ENCODE measurements at places on chromosomes 3 and 15.
A peak's percentile ranks its signal among the peaks of the same experiment; 100 is the strongest.

DNA sequence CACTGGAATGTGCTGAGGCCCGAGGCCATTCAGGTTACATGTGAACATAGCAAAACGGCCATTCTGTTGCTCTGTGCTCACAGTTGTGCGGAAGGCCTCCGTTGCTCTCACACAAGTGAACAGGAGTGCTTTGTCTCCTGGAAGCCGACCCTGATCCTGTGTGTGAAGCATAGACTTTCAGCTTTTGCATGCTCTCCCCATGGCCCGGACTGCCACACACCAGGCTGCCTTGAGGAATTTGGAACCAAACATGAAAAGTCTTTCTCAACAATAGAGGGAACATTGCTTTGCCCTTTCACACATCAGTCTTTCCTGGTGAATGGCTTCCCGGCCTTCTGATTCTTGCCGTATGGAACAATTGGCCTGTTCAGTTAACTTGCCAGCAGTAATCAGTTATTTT lies 154.8 kb upstream of the LRIG1 start:
- no peak for DNase-seq

GRCh38 chr15:63022181-63022580 lies 20.4 kb upstream of the TPM1 start:
- no peak for DNase-seq

DNA sequence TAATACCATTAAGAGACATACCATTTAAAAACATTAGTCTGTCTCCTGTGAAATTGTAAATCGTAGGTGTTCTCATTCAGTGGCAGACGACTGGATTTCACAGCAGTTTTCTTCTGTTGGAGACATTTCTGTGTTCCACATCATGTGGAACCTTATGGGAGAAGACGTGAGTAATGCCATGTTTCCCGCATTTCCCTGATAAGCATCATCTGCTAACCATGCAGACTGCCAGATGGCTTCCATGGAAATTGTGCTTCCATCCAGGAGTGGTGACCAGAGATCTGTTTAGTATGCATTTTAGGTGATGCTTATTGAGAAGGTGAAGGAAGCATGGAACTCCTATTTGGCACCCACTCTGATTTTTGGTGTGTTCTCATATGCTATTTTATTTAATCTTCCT lies 28.4 kb upstream of the ST3GAL6 start:
- no peak for DNase-seq

- peak; percentile 3 for DNase-seq
Observed at GRCh38 chr15:100042558-100042957, 299.2 kb downstream of the ADAMTS17 start.

- peak; percentile 81 for DNase-seq
Observed at GRCh38 chr3:57100046-57100695, 39.7 kb downstream of the SPATA12 start.

GRCh38 chr15:85979929-85980328 lies 99.7 kb upstream of the AGBL1 start:
- DNase-seq: no peak

DNA sequence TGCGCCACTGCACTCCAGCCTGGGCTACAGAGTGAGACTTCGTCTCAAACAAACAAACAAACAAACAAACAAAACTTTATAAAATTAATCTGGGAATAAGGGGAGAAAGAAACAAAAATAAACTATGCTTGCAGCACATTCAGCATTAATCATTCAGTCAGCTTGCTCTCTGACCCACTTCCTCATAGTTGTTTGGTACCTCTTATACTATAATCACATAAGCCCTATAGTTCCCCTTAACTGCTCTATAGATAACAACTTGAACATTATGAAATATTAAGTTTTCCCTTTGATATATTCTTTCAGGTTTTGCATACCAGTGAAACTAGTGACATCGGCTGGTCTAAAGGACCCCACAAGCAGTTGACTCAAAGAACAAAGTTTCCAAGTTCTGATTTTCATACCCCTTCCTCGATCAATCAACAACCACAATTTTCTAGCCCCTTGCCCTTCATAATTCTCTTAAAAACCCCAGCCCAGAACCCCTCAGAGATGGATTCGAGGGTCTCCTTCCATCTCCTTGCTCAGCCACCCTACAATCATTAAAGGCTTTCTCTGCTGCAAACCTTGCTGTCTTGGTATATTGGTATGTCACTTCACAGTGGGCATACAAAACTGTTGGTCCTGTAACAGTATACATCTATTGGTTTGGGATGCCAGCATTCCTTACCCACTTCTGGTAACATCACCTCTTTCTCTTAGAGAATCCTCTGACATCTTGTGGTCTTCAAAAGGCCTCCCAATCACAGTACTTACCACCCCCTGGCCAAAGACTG lies 26.4 kb downstream of the BCL2L10 start:
- DNase-seq: no peak

GRCh38 chr3:114668099-114668498 lies 374.3 kb downstream of the TIGIT start:
- DNase-seq: no peak

DNA sequence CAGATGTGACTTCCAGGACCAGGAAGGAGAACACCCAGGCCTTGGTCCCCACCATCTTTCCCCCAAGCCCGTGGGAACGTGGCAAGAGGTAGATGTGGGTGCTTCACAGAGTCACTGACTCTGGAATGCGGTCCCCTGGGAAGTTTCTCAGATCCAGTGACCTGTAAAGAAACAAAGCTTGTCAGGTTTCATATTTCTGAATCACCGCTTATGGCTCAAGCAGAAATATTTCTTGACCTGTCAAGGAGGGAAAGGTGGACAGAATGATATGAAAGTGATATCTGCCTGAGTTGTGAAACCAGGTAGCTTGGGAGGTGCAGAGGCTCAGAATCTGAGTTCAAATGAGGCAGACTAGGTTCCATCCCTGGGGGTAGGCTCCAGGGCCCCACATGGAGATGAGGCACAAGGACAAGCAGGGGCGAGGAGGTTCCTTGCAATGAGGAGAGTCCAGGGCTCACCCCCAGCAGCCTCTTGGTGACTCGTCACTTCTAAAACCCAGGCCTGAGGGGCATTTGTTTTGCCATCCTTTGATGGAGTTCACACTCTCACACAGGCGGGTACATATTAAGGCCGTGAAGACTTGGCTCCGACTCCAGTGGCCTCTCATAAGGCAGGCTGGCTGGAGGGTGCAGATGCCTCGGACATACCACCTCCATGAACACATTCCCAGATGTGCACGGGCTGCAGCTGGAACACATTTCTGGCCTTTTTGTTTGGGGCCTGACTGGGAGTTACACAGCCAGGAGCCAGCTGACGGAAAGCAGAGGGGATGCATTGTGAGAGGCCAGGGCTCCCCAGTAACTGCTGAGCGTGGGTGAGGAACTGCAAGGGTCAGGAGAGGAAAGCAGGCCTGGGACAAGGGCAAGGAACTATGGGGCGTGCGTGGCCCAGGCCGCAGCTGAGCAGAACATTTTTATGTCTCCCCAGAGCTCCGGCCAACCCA lies 1.3 kb downstream of the CILP start:
- no peak for DNase-seq

DNA sequence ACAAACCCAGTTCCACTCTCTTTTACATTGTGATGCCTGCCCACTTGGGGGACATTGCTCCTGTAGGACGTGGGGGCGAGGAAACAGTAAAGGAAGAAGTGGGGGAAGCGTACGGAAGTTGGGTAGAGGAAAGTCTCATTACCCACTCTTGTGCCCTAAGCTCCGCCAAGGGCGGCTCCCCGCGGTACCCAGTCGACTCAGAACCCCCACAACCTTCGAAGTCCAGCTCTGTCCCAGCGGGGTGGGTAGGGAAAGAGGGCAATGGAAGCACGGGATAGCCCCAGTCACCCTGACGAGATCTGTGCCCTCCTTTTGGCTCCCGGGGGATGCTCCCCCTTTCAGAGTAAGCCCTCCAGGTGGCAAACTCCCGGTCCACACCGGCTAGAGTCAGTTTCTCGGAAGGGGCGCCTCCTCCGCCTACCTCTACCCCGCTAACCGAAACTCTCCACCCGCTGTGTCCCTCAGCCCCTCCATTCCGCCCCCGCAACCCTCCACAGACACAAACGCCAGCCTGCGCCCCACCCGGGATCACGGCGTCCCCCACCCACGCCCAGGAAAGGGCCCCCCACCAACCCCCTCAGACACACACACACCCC lies 527 bp downstream of the CSNK1G1 start:
- DNase-seq: peak; percentile 51

GRCh38 chr15:100230784-100231183 lies 111.0 kb downstream of the ADAMTS17 start:
- no peak for DNase-seq

DNA sequence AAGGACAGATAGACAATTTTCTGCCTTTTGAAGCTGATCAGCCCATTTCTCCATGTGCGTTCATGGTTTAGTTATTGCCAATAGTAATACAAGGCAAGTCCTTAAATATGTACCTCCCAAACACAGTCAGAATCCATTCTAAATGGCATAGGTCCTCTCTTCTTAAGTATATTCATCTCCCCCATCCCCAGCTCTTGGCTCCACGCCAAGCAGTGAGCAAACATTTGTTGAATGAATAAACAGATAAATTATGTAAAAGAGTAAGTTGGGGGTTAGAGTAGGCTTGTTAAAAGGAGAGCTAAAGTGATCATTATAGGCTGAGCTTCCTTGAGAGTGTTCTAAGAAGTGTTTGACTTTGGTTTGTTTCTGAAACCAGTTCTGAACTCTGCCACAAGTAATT lies 241.3 kb downstream of the ITPR1 start:
- DNase-seq: no peak

DNA sequence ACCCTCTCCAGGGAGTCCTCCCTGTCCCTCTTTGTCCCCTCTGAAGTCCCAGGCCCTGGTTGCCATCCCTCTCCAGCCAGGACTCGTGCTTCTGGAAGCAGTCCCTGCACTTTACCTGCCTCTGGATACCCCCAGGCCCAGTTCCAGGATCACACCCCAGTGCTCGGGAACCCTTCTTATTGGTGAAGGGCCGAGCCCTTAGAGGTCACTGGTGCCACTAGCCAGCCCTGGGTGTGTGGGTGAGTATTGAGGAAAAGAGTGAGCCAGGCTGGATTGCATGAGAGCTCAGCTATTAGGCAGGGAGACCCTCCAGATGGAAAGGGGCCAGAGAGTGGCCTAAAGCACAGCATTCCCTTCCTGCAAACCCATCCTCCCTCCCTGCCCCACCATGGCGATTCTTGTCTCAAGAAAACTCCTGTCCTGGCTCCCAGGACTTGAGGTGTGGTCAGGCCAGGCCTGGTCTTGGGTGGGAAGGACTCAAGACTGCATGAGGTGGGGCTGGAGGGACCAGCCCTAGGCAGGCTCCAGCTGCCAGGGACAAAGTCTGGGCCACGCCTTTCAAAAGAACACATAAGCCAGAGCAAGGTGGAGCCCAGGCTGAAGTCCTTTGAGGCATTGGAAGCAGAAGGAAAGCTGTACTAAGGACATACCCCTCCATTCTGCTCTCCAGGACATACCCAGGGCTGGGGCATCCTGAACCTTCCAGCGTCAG lies 4.8 kb upstream of the PHGR1 start:
- no peak for DNase-seq

GRCh38 chr3:5002174-5002870 lies 23.1 kb downstream of the BHLHE40 start:
- no peak for DNase-seq

GRCh38 chr3:43327582-43327979 lies 41.2 kb downstream of the SNRK start:
- DNase-seq: no peak

DNA sequence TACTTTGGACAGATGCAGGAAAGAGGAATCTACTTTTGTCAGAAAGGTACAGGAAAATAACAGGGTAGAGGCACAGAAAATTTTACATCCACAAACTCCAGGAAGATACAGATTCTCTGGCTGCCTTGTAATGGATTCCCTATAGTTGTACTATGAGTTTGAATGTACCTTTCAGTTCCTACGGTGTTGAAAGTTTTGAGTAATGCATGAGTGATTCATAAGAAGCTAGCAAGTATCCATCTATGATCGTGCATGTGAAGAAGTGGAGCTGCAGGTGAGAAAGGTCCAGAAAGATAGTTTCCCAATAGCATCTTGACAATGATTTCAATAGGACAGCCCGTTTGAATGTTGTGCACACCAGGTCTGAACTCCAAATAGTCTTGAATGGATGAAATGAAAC lies 786.5 kb upstream of the ROBO1 start:
- no peak for DNase-seq

DNA sequence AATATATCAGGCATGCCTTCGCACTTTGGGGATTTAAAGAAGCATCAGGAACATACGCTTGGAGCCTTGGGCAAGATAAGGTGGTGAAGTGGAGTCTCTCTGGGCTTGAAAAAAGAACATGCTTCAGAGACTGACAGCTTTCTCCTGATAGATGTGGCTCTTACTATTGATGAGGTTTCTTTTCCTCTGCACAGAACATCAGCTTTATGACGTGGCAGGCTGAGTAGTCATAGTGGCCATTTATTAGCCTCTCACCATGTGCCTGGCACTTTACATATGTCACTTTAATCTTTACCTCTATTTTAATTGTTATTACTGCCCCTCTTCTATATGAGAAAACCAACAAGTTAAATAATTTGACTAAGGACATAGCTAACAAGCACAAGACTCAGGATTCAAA lies 19.0 kb upstream of the LRRC58 start:
- no peak for DNase-seq

DNA sequence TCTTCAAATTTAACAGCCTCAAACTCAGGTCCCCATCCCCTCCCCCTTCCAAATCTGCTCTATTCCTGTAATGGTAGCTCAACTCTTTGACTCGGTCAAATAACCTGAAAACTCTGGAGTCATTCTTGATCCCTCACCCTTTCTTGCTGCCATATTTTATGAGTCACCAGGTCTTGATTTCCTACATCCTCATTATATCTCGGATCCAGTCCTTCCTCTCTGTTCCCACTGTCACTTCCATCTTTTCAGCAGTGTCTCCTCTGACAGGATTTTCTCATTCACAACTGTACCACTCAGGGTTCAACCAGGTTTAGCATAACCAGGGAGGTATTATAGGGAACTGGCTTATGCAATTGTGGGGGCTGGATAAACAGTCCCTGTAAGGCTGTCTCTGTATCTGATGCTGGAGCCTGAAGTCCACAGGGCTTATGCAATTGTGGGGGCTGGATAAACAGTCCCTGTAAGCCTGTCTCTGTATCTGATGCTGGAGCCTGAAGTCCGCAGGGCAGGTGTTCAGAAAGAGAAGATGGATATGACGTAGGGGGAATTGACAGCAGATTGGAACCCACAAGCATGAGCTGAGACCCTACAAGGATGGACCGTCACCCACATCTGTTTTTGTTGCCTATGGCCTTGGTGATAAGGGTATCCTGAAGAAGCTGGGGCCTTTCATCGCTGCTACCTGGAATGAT lies 9.1 kb upstream of the FETUB start:
- no peak for DNase-seq

Measured in NAMALWA (cell line).